ENCODE measurements at places on chromosomes 11 and 22.
A peak's percentile ranks its signal among the peaks of the same experiment; 100 is the strongest.

DNA sequence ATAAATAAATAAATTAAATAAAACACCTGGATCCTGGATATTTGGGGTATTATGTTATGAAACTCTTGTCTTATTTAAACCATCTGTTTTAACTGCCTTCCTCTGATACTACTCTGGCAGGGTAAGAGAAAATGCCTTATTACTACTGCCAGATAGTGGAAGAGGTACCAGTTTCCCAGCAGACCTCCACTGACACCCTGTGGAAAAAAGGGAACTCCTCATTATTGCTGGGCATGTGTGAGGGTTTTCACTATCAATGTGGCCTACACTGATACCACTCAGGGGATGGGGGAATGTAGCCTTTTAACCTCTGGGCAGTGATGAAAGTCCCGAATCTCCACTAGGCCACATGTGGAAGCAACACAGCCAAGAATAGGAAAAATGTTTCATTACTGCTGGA, 121.0 kb downstream of the LUZP2 start:
- DNase-seq = no peak

DNA sequence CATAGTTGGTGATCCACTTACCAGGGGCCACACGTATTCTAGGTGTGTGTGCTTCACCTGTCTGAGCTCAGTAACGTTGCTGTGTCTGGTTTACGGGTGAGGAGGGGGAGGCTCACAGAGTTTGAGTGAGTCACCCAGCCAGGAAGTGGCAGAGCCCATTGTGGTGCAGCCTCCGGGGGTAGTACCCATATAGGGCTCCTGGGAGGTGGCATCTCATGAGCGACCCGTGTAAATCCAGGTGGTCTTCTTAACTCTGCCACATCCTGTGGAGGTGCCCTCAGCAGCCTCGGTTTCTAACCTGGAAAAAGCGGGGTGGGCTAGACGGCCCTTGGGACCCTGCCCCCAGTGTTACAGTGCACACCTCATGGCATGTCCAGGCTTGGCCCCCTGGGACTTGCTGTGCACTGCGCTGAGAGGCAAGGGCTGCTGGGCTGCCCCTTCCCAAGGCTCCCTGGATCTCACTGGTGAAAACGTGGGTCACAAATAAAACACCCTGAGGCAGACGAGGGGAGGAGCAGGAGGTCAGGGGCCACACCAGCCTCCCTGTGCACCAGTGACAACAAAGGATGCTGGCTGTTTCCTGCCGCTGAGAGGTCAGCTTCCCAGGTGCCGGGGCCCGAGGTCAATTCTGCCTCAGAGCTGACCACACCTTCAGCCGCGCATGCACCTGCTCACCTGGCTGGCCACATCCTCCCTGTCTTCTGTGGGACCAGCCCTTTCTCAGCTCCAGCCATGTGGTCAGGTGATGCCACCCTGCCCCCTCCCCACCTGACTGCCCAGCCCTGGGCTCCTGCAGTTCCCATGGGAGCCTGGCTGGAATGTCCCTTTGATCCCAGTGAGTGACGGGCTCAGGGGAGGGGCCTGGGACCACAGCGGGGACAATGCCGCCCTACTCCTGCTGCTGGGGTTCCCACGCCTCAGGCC, 305.1 kb downstream of the CTTN start:
- no peak for DNase-seq

DNA sequence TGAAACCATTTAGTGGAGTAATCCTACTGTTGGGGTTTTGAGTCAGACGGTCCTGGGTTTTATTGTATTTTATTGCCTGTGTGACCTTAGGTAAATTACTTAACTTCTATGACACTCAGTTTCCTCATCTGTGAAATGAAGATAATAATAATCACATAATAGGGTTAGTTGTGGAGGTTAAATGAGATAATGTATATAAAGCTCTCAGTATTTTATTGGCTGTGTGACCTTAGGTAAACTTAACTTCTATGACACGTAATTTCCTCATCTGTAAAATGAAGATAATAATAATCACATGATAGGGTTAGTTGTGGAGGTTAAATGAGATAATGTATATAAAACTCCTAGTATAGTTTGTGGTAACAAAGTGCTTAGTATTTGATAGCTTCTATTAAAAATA, 13.2 kb downstream of the BARX2 start:
- no peak for DNase-seq

DNA sequence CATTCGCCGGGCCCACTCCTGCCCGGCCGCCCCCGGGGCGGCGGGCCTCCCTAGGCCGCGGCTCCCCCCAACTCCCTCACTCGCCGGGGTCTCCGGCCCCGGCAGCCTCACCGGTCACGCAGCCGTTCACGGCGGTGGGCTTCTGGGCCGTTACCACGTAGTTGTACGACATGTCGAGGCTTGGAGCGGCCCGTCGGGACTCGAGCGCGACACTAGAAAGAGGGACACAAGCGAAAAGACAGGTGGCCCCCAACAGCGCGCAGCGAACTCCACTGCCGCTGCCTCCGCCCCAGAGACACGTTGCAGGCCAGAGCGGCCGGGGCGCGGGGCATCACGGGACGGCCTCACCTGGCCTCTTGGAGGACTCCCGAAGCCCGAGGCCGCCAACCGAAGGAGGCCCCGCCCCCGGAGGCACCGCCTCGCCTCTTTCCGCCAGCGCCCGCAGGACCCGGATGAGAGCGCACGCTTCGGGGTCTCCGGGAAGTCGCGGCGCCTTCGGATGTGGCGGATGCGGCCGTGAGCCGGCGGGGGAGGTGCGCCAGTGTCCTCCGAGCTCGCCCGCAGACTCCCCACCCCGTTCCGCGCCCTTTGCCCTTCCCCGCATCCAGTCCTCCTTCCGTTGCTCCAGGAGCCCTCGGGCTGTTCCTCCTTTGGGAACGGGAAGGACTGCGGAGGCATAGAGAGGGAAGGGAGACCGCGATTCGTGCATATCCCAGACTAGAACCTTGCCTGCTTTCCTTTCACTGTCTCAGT, at the start of the genes DDB1 and TKFC:
TSS of gene DDB1 (minus strand) at position 309 of the 753 bp plus-strand sequence. CDS start at position 172, 137 bp downstream.
TSS of gene TKFC (plus strand) at position 432 of the 753 bp plus-strand sequence. CDS start 1,501 bp downstream, outside the sequence.
- DNase-seq = peak; percentile 72

GRCh38 chr22:25437414-25438160, 126.9 kb upstream of the GRK3 start:
- no peak for DNase-seq

- no peak for DNase-seq
Observed at GRCh38 chr22:40425082-40425481, 54.7 kb downstream of the SGSM3 start.

DNA sequence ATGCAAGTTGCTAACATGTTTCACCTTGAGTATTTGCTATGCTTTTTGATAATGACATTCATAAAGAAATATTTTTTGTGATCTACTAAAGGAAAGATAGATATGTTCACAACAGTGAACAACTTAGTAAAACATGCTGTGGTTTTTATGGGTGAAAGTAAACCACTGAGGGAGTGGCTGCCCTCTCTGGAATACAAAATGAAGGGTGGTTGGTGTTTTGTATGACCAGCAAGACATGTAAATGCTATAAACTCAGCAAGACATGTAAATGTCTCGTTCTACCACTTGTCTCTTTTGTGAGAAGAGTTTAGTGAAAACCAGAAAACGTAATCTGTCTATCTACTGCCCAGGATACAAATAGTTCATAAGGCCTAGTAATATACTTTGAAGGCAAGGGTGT, 7.6 kb upstream of the AMPD3 start:
- DNase-seq = no peak

- no peak for DNase-seq
Observed at GRCh38 chr11:61472282-61472681, 36.3 kb upstream of the LRRC10B start.

DNA sequence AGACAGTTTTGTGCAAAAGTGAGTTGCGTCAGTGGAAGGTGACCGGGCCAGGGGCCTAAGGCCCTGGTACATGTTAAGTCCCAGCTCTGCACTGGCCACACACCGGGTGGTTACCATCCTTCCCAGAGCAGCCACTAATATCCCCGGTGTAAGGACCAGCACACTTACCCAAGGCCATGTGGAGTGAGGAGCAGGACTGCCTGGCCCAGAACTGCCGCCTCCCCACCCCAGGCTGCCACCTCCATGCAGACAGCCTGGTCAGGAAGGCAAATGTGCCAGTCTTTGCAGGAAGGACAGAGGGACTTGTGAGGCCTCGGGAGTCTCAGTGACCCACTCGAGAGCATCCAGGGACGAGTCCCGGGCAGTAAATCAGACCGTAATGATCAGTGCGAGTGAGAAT, 102.9 kb downstream of the MORC2 start:
- DNase-seq = no peak

- DNase-seq = no peak
Observed at GRCh38 chr11:35859301-35859700, 84.6 kb upstream of the LDLRAD3 start.

GRCh38 chr11:65651589-65652510, 10.9 kb downstream of the RELA start:
- peak; percentile 19 for DNase-seq

DNA sequence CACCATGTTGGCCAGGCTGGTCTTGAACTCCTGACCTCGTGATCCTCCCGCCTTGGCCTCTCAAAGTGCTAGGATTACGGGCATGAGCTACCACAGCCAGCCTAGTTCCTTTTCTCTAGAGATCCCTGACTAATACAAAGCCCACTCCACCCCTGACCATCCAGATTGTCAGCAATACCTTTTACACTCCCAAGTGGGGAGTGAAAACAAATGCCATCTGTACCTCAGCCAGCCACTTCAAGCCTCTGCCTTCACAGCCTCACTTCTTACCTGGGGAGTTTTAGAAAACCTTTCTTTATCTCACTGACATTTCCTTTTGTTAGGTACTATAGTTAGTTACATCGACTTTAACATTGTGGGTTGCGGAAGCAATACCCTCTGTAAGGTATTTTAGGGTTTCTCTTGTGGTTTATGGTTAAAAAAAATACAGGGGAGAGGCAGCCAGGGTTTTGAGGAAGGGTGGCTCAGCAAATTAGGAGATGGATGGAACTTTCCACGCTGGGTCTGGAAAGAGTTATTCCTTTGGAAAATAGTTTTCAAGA, 8.9 kb downstream of the TOM1 start:
- DNase-seq = no peak

GRCh38 chr22:38740754-38741153, 15.0 kb downstream of the SUN2 start:
- no peak for DNase-seq

DNA sequence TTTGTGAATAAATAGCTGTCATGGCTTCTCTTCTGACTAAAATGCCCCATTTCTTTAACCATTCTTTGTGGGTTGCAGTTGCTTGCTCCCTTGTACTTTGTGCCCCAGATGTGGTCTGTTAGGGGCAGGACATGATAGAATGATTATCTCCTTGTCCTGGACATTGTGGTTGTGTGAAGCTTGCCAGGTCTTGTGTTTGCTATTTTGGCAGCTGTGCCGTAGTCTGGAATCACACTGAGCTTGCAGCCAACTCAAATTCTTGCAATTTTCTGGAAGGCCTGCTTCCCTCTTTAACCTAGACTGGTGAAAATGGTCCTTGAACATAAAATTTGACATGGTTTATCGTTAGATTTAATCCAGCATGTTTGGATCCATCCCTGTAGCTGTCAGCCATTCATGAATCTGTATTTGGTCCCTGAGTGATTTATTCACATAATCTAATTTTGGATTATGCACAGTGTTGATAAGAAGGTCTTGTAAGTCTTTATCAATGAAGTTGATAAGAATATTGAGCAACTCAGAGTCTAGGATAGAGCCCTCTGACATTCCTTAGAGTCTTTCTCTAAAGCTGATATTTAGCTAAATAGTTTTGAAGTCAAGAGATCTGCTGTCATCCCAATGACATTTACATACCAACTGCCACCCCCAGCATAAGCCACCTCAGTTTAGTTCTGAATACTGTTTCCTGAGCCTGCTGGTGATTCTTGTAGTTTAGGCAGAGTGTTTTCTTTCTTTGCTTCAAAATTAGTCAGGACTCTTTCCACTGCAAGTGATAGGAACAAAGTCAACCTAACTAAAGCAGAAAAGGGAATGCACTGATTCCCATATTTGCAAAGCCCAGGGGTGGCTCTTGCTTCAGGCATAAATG, 9.8 kb downstream of the SPON1 start:
- DNase-seq = no peak

DNA sequence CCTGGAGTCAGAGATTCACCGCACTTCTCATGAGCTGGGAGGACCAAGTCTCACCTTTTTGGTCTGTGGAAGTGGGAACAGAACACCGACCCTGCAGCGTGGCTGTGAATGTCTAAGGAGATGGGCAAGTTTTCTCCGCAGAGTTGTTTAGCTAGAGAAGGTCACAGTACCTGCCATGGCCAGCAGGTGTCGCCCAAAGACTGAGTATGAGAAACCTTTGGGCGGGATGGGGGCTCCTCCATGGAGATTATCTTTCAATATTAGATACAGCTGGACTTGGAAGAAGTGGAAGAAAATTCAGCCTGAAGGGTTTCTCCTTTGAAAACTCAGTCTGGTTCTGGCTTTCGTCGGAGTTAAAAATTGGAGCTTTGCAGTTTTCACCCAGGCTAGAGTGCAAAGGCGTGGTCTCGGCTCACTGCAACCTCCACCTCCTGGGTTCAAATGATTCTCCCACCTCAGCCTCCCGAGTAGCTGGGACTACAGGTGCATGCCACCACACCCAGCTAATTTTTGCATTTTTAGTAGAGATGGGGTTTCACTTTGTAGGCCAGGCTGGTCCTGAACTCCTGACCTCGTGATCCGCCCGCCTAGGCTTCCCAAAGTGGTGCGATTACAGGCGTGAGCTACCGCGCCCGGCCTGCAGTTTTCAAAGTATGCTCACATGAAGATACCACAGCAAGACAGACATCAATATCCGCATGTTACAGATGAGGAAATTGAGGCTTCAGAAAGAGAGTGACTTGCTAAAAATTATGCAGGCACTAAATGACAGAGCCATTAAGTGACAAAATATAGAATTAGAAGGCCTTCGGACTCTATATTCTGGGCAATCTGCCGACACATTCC, 10.7 kb upstream of the DSCAML1 start:
- no peak for DNase-seq

DNA sequence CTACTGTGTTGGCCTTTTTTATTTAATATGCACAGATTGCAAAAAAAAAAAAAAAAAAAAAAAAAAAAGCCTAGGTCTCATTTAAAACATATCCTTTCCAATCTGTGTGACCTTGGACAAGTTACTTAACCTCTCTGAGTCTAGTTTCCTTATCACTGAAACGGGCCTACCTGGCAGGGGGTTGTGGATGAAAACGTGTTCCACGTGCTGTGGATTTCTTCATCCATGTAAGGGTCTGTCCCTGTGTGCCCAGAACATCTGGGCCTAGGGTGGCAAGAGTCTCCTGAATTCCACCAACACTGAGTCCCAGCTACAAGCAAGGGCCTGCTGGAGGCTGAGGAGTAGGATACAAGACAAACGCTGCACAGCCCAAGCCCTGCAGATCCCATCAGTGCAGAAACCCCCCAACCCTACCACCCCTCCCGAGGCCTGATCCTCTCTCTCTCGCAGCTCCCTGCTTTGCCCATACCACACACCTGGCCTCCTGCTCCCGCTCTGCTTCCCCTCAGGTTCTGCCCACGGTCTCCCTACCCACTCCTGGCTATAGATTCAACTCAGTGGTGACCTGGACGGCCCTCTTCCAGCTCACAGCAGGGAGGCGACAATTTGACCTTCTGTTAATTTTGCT, 4.7 kb upstream of the GNAZ start:
- DNase-seq = no peak

Data from renal cortical epithelial cell (primary cell).